Uterus (tissue), 4 donors: ENCODE measurements at places on chromosomes 6 and 20. TPM values are rescaled to one million over a fixed set of nuclear protein-coding genes. Genes with fewer than 3 reads are reported as not detected.

DNA sequence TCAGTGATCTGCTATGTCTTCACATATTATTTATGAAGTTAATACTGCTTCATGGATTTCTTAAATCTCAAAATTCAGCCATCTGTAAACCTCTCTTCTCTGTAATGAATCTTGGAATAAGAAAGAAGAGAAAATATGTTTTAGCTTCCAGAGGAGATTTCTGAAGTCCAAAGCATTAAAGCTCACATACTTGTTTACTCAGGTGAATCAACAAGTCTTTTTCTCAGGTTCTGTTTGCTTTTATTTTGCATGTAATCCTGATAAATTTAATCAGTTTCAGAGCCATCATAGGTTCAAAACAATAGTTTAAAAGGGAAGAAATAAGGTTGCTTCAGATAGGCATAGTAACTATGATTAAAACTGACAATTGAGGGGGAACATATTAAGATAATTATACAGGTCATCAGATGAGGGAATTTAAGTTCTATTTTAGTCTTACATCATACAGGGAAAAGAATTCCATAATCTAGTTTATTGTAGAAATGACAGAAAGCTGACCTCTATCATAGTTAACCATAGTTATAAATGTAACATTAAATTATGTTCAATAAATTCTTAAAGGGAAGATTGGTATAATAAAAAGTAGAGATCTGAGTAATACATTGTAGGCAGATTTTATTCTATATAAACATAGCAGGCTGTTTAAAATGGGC lies 716.2 kb downstream of the EYS start:
- DNase-seq, result no peak
- no peak overlapping the region for H3K27ac ChIP-seq
- H3K27me3 ChIP-seq, result no peaks in the 10 kb centered on the region
- no peaks in the 10 kb centered on the region for H3K36me3 ChIP-seq
- H3K4me1 ChIP-seq, result no peaks in the 10 kb centered on the region

DNA sequence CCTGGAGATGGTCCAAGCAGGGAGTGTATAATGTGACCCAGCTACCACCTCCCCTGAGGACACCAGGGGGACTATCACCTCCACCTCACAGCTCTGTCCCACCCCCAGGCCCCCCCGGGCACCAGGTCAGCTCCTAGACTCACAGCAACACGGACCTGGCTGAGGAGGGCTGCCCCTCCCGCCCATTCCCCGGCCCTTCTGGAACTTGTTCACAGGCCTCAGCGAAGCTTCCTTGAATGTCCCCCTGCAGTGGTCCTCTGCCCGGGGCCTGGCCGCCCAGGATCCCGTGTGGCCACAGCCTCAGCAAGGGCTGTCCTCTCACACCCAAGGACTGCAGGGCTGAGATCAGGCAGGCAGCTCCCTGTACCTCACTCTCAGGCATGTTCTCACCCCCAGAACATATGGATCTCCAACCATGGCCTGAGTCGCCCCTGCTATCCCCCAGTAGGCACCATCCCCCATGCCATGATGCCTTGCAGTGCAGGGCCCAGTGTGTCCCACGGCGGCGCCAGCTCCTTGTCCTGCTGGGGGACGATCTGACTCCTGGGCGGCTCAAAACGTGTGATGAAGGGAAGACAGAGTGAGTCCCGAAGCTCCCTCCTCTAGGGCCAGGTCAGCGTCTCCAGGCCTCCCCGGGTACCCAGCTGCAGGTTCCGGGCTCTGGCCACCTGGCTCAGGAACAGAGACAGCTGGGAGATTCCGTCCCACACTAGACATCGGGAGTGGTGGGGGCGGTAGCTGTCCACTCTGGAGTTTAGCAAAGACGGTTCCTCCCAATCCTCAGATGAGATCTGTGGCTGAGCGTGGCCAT lies 158.4 kb downstream of the TAF4 start:
- H3K27ac ChIP-seq, result no peak overlapping the region
- no peaks in the 10 kb centered on the region for H3K27me3 ChIP-seq
- DNase-seq, result no peak
- no peaks in the 10 kb centered on the region for H3K36me3 ChIP-seq
- no peak overlapping the region for H3K4me3 ChIP-seq

- no peak for DNase-seq
- no peaks in the 10 kb centered on the region for H3K36me3 ChIP-seq
- H3K4me1 ChIP-seq, result no peaks in the 10 kb centered on the region
- no peak overlapping the region for H3K27ac ChIP-seq
- H3K27me3 ChIP-seq, result no peaks in the 10 kb centered on the region
Observed at GRCh38 chr20:51500936-51501335, 41.6 kb downstream of the NFATC2 start.

DNA sequence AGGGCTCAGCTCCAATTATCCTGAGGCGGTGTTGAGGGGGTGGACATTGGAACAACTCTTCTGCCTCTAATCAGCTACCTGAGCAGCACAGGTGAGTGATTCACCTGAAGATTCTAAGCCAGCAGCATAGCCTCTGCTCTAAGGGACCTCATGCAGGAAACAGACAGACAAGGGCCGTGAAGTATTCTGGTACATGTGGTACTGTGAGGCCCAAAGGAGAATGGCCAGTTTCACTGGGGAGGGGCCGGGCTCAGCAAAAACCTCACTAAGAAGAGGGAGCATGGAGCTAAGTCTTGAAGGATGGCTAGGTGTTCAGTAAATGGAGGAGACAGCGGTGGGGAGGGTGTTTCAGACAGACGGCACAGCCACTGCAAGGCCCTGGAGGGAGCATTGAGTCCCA lies 58.5 kb upstream of the CCDC167 start:
- no peaks in the 10 kb centered on the region for H3K27me3 ChIP-seq
- no peak for DNase-seq
- H3K27ac ChIP-seq, result no peak overlapping the region
- H3K4me3 ChIP-seq, result no peak overlapping the region

DNA sequence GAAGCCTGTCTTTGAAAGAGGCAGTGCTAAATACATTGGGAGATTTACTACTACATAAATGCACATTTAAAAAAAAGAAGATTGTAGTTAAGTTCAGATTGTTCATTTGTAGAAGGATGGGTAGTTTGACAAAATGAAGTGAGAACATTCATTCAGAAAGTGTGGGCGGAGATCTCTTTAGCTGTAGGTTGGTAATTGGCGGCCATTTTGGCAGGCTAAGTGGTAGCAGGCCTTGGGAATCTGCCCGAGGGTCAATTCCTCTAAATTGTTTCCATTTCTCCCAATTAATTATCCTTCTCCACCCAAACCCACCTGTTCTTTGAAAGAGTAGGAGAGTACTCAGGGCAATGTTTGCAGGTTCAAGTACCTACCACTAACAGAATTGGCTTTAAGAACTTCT lies 17.9 kb downstream of the SOX4 start:
- H3K36me3 ChIP-seq, result no peaks in the 10 kb centered on the region
- no peaks in the 10 kb centered on the region for H3K27me3 ChIP-seq
- H3K4me3 ChIP-seq, result no peak overlapping the region
- H3K4me1 ChIP-seq, result no peaks in the 10 kb centered on the region

The MAPK13 gene
- total RNA-seq, result 10.9 TPM

The ZSWIM1 gene
- total RNA-seq, result 5.4 TPM

The WFDC2 gene
- not detected for total RNA-seq

The GPR63 gene
- total RNA-seq, result 5.5 TPM

The SIRPD gene
- not detected for total RNA-seq

The RIMS1 gene
- total RNA-seq, result not detected

The CDH26 gene
- not detected for total RNA-seq

The YTHDF1 gene
- total RNA-seq, result 28.9 TPM

The RAB32 gene
- 53.8 TPM for total RNA-seq

The STMND1 gene
- total RNA-seq, result not detected

The C20orf141 gene
- total RNA-seq, result not detected

The PROKR2 gene
- 0.83 TPM for total RNA-seq
